Adipocyte (in vitro differentiated cells): ENCODE measurements at places on chromosomes 1 and 21.

DNA sequence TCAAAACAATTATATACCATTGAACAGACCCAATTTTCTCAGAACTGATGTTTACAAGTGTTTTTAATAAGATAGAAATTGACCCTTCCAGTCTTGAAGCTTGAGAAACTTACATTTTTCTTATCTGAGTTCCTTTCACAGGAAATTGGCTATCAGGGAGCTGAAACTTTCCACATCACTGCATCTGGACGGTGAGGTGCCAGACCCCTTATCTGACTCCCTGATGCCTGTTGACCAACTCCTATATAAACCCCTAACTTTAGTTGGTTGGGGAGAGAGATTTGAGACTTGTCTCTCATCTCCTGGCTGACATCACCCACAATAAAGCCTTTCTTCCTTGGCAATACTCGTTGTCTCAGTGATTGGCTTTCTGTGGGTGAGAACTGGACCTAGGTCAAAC, 31.4 kb downstream of the LACTBL1 start:
- DNase-seq, result no peak

- peak; percentile 68 for DNase-seq
These were observed 1.0 kb downstream of the DDAH1 start for GRCh38 chr1:85463731-85464496.

DNA sequence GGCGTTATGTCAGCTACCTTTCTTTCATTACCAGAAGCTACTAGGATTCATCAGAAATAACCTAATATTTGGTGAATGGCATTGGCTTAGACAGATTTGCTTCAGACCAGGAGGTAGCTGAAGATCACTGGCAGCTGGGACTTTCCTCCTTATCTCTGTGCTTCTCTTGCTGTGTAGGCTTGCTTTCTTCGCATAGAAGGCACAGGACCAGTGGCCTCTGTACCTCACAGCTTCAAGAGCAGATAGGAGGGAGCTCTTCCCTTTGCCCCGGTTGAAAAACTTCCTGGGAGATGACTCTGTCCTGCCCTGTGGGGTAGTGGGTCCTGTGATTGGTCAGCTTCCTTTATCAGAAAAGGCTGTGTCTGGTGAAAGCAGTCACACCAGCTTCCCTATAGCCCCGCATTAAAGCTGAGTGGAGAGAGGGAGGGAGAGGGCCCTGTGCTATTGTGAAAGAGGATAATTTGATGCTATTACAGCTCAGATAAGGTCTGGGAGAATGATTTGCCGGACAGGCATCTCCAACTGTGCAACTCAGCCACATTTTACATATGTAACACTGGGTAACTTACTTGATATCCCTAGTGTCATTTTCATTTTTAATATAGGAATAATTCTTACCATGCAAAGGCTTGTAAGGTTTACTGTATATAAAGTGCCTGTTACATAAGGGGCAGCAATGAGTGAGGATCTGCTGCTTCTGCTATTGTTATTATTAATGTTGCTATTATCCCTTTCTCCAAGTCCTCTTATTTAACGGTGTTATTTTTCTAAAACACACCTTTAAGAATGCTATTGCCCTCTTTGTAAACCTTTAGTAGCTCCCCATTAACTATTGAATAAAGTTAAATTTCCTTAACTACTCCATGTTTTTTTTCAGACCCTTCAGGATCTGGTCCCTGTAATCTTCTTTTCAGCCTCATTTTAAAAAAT, 31.6 kb downstream of the OSBPL9 start:
- DNase-seq, result peak; percentile 92

GRCh38 chr1:66607458-66607857, 73.5 kb downstream of the SGIP1 start:
- no peak for DNase-seq

DNA sequence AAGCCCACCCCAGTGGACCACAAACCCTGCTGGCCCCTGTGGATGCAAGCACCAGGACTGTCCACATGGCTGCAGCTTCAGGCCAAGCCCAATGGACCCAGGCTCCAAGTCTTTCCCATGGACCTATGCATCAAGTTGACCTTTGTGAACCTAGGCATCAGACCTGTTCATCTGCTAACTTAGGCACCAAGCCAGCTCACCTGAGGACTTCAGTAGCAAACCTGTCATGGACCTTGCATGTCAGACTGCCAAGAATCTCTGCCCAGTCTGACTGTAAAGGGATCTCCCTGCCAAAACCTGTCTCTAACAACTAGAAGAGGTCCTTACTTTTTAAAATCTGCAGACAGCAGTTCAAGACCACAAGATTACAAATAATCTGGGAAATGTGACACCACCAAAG, 37.8 kb downstream of the FMO3 start:
- no peak for DNase-seq

- no peak for DNase-seq
These were observed 16.4 kb downstream of the REG4 start for GRCh38 chr1:119794876-119795240.

DNA sequence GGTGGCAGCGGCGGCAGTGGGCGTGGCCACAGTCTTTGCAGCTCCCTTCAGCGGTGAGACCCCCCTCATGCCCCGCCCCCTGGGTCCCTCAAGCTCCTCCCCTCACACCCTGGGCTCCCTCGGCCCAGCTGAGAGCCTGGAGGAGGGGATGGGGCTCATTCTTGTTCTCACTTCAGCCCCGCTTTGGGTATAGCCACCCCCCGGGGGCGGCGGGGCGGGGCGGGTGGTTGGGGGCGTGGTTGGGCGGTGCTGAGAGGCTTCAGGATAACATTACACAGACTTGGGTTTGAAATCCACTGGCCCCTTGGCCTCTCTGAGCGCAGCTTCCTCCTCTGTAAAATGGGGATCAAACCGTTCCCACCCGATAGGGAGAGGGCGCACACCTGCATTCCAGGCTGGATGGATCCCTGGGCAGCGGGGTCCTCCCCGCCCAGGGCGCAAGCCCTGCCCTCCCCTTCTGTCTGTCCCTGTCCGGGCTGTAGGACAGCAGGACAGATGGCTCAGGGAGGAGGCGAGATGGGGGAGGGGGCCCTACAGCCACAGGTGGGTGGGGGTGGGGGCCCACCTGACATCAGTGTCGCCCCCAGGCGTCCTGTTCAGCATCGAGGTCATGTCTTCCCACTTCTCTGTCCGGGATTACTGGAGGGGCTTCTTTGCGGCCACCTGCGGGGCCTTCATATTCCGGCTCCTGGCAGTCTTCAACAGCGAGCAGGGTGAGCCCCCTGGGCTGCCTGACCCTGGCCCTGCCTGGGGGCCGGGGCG, 5.1 kb downstream of the CLCNKA start:
- peak; percentile 42 for DNase-seq

- no peak for DNase-seq
These were observed 4.5 kb upstream of the C8B start for GRCh38 chr1:56970280-56970679.

GRCh38 chr1:165917166-165917565, 89.8 kb downstream of the UCK2 start:
- DNase-seq, result no peak

DNA sequence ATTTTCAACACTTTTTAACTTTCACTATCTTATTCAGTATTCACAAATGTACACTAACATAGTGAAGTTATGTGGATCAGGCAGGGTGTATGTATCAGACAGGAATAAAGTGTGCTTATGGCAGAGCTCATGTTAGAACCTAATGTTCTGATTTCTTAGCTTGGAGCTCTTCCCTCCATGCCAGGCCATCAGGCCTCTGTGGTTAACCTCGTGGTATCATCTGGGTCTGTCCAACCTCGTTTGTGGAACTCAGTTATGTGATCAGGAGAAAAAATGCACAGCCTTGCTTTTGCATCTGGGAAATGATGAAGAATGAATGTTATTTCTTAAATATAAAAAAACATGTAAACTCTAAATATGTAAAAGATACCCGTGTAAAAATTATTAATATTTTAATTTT, 86.9 kb downstream of the MPZL1 start:
- DNase-seq, result no peak

DNA sequence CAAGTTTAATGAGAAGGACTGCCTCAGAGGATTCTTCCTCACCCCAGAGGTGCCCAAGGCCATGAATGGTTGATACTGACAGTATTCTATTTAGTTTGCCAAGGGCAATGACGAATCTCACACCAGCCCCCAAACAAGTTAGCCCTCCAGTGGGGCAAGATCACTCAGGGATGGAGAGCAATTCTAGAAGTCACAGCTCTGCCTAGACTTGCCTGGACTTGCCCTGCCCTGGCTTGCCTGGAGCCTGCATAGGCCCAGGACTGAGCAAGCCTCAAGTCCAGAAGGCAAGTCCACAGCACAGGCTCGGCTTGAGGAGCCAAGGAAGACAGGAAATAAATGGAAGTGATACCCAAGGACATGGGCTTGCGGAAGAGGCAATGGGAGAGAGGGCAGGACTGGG, 39.5 kb upstream of the RGS16 start:
- no peak for DNase-seq

- peak; percentile 76 for DNase-seq
These were observed 98.5 kb downstream of the ATF6 start for GRCh38 chr1:161864577-161864976.

DNA sequence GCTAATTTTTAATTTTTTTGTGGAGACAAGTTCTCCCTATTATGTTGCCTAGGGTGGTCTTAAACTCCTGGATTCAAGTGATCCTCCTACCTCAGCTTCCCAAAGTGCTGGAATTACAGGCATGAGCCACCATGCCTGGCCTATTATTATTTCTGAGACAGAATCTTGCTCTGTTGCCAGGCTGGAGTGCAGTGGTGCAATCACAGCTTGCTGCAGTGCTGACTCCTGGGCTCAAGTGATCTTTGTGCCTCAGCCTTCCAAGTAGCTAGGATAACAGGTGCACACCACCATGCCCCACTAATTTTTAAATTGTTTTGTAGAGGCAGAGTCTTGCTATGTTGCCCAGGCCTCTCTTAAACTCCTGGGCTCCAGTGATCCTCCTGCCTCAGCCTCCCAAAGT, 196.3 kb downstream of the CAMTA1 start:
- no peak for DNase-seq

- DNase-seq, result peak; percentile 3
These were observed at the start of gene TRIM67 for GRCh38 chr1:231161667-231162296. TSS of gene TRIM67 (plus strand) at chr1:231162058. CDS start at chr1:231162970, 912 bp downstream.

DNA sequence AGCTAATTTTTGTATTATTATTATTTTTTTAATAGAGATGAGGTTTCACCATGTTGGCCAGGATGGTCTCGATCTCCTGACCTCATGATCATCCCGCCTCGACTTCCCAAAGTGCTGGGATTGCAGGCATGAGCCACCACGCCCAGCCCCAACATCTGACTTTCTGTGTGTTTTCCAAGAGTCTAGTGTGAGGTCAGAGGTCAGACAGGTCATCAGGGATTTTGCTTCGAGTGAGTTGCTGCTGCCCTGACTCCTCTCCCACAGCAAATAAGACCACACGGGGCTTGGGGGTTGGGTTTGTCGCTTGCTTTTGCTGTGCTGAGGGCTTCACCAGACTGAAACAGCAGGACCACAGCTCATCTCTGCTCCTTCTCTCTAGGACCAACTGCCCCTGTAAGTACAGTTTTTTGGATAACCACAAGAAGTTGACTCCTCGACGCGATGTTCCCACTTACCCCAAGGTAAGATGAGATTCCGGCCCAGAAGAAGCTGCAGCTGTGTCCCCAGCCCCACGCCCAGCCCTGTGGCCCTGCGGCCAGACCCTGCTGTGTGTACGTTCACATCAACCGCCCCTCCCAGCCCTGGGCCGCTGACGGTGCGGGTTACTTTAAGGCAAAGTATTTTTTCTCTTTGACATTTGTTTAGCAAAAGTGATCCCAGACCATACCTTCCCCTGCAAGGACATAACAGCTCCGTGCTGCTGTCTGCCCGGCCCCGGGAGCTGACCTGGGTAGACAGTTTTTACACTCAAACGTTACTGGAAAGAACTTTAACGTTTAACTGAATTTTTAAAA, 97.5 kb downstream of the PDE9A start:
- no peak for DNase-seq

- DNase-seq, result peak; percentile 74
These were observed 509 bp downstream of the PIK3R3 start for GRCh38 chr1:46131712-46132528.

GRCh38 chr1:24483441-24483840, 19.2 kb upstream of the RCAN3 start:
- no peak for DNase-seq

DNA sequence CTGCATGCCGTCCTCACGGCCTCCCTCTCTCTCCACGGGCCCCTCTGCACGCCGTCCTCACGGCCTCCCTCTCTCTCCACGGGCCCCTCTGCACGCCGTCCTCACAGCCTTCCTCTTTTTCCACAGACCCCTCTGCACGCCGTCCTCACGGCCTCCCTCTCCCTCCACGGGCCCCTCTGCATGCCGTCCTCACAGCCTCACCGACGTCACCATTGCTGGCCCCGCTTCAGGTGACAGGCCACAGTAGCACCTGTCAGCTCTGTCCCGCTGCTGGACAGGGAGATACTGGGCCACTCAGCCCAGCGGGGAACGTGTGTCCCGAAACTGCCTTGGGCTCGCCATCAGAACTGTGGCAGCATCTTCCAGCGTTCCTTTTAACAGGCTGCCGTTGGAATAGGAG, 82.8 kb upstream of the COL6A1 start:
- no peak for DNase-seq

DNA sequence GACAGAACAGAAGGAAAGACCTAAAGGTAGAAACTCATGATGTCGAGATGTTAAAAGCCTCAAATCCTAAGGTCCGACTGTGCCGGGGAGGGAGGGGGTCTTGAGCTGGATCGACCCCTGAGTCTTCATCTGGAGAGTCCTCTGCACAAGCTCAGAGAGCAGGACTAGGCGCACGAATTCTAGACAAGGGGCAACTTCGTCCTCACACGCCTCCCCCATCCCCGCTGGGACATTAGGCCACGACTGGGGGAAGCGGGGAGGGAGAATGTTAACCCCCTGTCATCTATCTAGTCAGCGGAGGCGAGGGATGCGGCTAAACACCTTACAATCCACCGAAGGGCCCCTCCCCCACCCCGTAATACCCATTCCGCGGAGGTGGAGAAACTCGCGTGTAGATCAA, 94.7 kb downstream of the PRKAB2 start:
- DNase-seq, result no peak

- peak; percentile 82 for DNase-seq
These were observed 93.5 kb downstream of the SIK1 start for GRCh38 chr21:43333298-43334062.

GRCh38 chr1:8598783-8599182, 218.7 kb downstream of the RERE start:
- no peak for DNase-seq

- DNase-seq, result no peak
These were observed 1.1 kb downstream of the SLC27A3 start for GRCh38 chr1:153776352-153776751.

GRCh38 chr1:31984419-31985347, 29.0 kb upstream of the KHDRBS1 start:
- DNase-seq, result peak; percentile 38
